ENCODE measurements at places on chromosomes 12 and 14.

- DNase-seq: no peak
These were observed 1.4 kb downstream of the NIN start for GRCh38 chr14:50829489-50830043.

DNA sequence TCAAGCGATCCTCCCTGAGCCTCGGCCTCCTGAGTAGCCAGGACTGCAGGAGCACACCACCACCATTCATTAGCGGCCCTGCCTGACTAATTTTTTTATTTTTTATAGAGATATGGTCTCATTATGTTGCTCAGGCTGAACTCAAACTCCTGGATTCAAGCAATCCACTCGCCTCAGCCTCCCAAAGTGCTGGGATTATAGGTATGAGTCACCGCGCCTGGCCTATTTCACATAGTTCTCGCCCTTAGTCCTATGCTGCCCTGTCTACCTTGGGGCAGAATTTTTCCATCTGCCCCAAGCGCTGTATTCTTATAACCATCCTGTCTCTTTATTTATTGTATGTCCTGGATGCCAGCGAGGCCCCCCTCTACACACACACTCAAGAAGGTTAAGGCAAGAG lies 50.9 kb upstream of the BCL2L14 start:
- no peak for DNase-seq

DNA sequence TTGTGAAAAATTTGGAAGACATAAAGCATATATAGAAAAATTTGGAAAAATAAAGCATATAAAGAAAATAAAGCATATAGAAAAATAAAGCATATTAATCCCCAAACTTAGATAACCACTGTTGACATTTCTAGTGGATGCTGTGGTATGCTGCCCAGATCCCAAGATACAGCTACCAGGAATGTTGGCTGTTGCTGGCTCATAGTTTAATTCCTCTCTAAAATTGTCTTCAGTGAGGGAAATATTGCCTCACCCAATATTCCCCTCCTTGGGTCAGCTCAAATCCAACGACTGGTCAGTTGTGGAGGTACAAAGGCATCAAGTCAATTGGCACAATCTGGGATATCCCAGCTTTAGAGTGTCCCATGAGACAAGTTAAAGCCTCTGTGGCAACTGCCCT lies 10.1 kb upstream of the KICS2 start:
- no peak for DNase-seq

GRCh38 chr12:49827401-49828099 lies 663 bp downstream of the NCKAP5L start:
- no peak for DNase-seq

DNA sequence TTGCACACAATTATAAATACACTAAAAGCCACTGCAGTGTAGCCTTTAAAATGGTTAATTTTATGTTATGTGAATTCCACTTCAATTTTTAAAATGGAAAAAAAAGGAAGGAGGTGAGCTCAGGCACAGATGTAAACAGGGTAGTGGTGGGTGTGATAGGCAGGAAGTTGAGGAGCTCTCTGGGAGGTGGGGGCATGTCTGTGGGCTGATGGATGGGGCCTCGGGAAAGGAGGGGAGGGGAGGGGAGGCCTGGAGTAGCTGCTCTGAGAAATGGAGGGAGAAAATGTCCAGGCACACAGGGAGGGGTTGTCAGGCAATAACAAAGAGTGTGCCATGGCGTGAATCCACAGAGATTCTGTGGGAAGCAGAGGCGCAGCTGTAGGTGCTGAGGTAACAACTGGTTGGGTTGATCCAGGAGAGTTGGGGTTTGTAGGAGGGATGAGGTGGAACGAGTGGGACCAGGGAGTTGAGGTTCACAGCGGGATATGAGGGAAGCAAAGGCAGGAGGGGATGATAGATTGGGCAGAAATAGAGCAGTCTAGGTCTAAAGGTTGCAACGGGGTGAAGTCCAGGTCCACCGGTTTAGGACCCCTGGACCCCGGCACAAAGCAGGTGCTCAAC lies 57.2 kb downstream of the LTBP2 start:
- DNase-seq: no peak

GRCh38 chr14:70981000-70981952 lies 74.0 kb downstream of the PCNX1 start:
- no peak for DNase-seq

DNA sequence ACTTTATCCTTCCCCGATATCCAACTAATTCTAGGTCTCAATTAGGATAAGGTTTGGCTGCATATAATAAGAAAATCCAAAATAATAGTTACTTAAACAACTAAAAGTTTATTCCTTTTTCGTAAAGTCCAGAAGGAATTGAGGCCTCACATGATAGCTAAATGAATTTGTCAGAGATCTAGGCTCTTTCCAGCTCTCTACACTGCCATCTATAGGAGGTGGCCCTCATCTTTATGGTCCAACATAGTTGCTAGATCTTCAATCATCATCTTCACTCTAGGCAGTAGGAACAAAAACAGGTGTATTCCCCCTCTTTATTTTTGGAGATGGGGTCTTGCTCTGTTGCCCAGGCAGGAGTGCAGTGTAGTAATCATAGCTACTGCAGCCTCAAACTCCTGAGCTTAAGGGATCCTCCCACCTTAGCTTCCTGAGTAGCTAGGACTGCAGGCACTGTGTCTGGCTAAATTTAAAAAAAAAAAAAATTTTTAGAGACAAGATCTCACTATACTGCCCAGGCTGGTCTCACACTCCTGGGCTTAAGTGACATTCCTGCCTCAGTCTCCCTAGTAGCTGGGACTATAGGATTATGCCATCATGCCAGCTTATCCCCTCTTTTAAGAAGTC lies 46.5 kb upstream of the SAV1 start:
- DNase-seq: peak; percentile 27

- no peak for DNase-seq
These were observed 84.4 kb upstream of the ETV6 start for GRCh38 chr12:11564984-11565651.
